Activated CD4-positive, alpha-beta T cell treated with anti-CD3 and anti-CD28 coated beads, Interleukin-2, Interleukin-6, amounts not matched to agents 100 ng/mL and 50 ng/mL, durations not matched to agents 16 hours and 8 hours (primary cell): ENCODE measurements at places on chromosomes 12 and 14.
A peak's percentile ranks its signal among the peaks of the same experiment; 100 is the strongest.

- no peak for DNase-seq
Measured at GRCh38 chr12:90253136-90253535, 544.5 kb upstream of the ATP2B1 start.

GRCh38 chr14:31060253-31060875, 34.2 kb upstream of the STRN3 start:
- no peak for DNase-seq

DNA sequence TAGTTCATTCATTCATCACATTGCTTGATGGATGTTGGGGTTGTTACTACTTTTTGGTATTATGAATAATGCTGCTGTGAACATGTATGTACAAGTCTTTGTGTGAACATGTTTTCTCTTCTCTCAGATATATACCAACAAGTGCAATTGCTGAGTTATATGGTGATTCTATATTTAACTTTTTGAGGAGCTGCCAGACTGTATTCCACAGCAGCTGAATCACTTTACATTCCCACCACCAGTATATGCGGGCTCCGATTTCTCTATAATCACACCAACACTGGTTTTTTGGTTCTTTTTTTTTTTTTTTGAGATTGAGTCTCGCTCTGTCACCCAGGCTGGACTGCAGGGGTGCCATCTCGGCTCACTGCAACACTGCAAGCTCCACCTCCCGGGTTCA, 22.2 kb upstream of the PLEKHG6 start:
- no peak for DNase-seq

DNA sequence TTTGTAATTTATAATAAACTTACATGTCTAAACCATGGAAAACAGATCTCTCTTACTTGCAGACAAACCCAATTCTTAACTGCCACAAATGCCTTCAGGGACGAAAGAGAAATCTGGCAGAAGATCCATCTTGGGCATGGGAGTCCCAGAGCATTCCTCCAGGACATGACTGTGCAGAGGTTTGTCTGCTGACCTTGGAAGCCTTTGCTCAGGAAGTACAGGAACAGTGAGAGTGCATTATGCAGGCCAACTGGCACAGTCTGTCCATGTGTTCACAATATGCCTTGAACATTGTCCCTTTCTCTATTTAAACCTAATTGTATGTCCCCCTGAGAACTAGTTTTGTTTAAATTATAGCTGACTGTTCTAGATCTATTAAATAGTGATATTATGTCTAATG, 467.1 kb downstream of the ATP23 start:
- no peak for DNase-seq

DNA sequence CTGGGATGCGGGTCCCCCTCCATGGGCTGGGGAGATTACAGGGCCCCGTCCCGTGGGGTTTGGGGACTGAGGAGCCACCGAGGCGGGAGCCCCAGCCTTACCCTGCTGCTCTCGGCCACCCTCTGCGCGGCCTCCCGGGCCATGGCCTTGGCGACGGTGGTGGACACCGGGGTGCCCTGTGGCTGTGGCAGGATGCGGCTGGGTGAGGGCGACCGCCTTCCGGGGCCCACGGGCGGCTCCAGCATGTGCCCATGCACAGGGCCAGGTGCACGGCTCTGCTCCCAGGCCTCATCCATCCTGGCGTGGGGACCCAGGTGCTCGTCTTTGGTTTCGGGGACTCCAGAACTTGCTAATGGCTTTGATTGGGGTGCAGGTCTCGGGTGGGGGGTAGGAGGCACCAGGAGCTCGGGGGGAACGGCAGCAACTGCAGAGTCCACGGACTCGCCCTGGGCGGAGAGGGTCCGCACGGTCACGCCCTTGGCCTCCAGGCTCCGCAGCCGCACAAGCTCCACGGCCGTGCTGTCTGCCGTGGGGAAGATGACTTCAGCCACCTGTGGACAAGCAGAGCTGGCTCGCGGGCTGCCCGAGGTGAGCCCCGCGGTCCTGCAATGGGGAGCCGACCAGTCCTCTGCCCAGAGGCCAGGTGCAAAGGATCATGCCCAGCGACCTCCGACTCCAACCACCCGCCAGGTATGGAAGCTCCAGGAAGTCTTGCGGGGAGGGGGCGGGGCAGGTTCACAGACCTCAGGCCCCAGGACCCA, 99.2 kb downstream of the PIWIL1 start:
- DNase-seq, result no peak

GRCh38 chr14:54329082-54329695, 67.6 kb upstream of the CDKN3 start:
- DNase-seq, result peak; percentile 35

- no peak for DNase-seq
Measured at GRCh38 chr14:40074169-40074568, 641.9 kb upstream of the FBXO33 start.

- no peak for DNase-seq
Measured at GRCh38 chr14:81342850-81343580, 57.1 kb downstream of the STON2 start.

DNA sequence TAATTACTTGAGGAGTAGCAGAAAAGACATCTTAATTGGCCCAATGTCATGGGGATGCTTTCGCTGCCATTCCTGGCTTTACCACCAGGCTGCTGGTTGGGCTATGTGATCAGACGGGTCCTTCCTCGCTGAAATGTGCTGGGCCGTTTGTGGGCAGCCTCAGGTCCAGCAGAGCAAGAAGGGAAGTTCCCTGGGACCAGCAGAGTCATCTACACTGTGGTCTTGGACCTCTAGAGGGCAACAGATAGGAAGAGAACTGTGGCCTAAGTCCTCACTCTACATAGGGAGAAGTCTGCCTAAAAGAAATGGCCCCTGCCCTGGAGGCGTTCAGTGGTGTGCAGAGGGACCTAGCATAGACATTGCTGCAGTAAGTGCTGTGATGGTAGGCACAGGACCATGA, 10.9 kb downstream of the EVL start:
- DNase-seq, result peak; percentile 66

GRCh38 chr12:79658221-79658620, 32.5 kb downstream of the PAWR start:
- DNase-seq, result no peak

GRCh38 chr14:75515629-75515996, 6.7 kb upstream of the BATF start:
- DNase-seq, result no peak

DNA sequence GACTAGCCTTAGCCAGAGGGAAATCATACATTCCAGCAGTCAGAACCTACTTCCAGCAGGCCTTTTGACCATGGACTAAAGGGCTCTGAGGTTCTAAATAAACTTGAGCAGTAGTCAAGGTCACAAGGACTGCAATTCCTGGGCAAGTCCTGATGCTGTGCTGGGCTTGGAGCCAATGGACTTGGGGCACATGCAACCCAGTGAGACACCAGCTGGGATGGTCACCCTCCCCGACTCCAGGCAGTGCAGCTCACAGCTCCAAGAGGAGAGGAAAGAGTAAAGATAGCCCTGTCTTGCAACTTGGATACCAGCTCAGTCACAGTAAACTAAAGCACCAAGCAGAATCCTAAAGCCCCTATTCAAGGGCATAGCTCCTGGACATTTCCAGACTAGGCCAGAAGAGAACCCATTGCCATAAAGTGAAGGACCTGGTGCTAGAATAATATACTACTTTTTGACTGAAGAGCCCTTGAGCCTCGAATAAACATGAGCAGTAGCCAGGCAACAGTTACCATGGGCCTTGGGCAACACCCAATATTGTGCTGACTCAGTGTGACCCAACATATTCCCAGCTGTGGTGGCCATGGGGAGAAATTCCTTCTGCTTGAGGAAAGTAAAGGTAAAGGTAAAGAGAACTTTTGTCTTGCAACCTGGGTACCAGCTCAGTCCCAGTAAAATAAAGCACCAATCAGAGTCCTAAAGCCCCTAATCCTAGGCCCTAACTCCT, 226.2 kb upstream of the CLEC14A start:
- DNase-seq, result no peak

DNA sequence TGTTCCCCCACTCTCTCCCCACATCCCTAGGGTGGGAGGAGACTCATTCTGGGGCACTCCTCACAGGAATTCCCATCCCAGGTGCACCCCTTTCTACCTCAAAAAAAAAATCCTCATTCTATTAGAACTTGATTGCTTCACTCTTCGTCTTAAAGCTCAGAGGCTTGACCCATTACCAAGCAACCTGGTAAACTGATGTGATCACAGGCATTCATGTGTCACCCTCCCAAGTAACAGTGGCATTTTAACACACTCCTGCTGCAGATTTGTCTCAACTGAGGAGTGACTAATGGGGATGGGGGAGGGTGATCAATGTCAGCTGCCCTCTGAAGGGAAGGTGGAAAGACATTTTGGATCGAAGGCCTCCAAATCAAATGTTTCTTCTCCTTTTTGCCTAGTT, 78.1 kb upstream of the PTHLH start:
- DNase-seq, result no peak

DNA sequence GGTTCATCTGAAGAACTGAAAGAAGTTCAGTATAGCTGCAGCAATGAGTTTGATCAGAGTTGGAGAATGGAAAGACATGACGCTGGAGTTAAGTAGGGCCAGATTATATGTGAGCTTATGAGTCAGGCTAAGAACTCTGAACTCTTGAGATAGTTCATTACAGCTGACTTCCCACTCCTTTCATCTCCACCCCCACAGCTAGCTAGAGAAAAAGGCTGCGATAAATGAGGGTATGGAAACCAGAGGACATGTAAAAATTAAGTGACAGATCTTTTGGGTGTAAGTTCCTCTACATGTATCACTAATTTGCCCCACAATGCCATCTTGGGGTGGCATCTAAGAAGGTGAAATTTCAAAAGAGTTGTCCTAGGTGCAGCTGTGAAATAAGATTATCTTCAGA, 28.6 kb downstream of the PYM1 start:
- no peak for DNase-seq

- peak; percentile 66 for DNase-seq
Measured at GRCh38 chr14:75879031-75879430, 102.8 kb downstream of the TGFB3 start.

GRCh38 chr14:52755607-52756316, 25.8 kb downstream of the STYX start:
- no peak for DNase-seq

DNA sequence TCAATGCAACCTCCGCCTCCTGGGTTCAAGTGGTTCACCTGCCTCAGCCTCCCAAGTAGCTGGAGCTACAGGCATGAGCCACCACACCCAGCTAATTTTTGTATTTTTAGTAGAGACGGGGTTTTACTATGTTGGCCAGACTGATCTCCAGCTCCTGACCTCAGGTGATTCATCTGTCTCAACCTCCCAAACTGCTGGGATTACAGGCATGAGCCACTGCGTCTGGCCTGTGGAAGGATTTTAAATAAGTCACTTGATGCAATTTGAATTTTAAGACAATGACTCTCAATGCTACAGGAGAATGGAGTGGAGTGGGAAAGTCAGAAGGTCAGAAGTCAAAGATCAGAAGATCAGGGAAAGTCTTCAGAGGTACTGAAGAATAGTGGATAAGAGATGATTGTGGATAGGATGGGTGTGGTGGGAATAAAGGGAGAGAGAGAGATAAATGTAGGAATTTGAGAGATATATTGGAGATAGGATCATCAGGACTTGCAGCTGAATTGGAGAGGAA, 15.4 kb downstream of the TMEM52B start:
- DNase-seq, result no peak

- DNase-seq, result no peak
Measured at GRCh38 chr12:41100572-41100971, 87.5 kb upstream of the PDZRN4 start.

- DNase-seq, result peak; percentile 94
Measured at GRCh38 chr12:9813821-9814798, 13.2 kb upstream of the KLRF1 start.

- DNase-seq, result peak; percentile 60
Measured at GRCh38 chr14:58501214-58501816, 73.8 kb downstream of the KIAA0586 start.

GRCh38 chr14:35332517-35333263, 40.5 kb downstream of the PSMA6 start:
- DNase-seq, result peak; percentile 77

DNA sequence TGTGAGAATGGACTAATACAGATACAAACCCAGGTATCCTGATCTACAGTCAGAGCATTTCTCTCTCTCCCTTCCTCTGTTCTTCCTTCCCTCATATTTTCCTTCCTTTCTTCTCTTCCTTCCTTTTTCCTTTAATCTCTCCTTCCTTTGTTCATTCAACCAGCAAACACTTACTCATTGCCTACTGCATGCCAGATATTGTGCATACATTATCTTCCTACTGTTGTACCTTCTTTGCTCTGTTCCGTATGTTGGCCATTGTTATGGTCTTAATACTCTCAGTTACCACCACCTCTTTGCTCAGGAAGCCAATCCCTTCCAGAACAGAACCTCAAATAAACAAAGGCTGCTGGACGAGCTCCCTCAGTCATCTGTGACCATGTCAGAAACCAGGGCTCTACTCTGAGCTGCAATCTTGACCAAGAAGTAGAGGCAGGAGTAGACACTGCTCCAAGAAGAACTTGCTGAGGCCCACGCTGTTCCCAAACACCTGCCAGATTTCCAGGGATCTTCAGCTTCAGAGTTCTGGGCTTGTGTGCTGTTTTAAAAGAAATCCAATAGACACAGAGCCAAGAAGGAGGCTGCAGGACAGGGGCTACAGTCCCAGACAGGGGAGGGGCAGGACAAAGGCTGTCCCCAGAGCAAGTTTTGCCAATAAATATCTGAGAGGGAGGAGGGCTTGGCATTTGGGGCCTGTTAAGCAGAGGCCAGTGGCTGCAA, 526.7 kb upstream of the TBX3 start:
- no peak for DNase-seq

GRCh38 chr12:114656906-114657596, 26.9 kb downstream of the TBX3 start:
- DNase-seq, result no peak

DNA sequence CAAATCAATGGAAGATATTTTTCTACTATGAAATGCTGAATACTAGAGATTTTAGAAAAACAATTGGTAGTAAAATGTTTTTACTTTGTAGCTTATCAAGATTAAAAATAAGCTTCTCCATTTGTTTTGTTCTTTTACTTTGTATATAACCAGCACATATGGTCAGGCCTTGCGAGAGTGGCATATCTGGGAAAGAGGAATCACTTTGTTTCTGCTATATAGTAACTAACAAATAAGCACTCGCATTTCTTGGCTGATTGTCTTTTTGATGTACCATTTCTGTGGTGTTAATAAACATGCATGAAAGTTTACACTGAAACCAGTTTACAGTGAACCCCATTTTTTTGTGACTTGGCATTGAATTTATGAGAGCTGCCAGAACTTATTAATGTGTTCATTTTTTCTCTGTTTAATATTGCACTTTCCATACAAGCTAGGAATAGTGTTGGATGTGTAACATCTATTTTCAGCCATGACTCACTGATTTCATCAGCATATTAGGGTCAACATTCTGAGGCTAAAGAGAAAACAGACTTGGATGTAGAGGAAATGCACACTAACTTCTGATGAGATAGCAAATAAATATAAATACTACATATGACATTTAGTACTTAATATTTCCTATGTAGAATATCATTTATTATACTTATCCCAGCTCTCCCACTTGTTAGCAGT, 635.5 kb downstream of the KCNH5 start:
- DNase-seq, result no peak

DNA sequence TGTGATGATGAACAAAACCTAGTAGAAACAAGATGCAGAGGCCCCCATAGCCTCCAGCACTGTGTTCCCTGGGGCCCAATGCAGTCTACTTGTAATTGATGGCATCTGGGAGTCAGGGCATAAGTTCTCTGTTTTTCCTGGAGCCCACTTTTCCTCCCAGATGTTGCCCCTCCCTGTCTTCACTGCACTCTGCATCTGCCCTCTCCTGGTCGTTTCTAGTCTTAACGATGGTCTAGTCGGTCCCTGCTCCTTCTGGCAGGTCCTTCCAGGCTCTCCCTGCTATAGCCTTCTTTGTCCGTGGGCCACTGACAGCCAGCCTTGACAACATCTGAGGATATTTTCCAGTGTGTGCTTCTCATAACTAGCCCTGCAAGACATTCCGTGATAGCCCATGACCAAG, 208.3 kb downstream of the GXYLT1 start:
- no peak for DNase-seq

GRCh38 chr12:57381693-57382220, 49.1 kb downstream of the R3HDM2 start:
- no peak for DNase-seq
